ENCODE measurements at places on chromosomes 4 and X.

GRCh38 chrX:16778545-16778944 lies 7.7 kb upstream of the TXLNG start:
- no peak for DNase-seq

GRCh38 chrX:136933611-136934145 lies 53.2 kb upstream of the RBMX start:
- DNase-seq: no peak

DNA sequence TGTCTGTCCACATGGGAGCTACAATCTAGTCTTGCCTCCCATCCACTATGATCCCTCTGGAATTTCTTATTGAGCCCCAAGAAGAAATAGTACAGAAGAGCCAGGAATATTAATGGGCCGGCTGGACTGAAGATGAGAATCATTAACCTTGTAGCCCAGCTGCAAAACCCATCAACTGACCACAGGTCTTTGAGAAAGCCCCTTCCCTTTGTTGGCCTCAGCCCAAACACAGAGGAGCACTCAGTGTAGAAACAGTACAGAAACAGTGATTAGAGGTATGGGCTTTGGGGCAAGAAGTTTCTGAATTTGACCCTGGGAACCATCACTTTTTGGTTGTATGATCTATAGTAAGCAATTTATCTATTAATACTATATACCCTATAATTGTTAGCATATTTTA lies 76.8 kb upstream of the RAB40AL start:
- no peak for DNase-seq

GRCh38 chr4:25081866-25082471 lies 51.2 kb upstream of the LGI2 start:
- DNase-seq: no peak
